ENCODE measurements at places on chromosomes 16 and 17. TPM values are rescaled to one million over a fixed set of nuclear protein-coding genes. Genes with fewer than 3 reads are reported as not detected.

Gene C17orf50
- not detected for total RNA-seq

Gene SPEM3
- not detected for total RNA-seq

Gene TBC1D3B
- 8.9 TPM for total RNA-seq

Gene NATD1
- 9.3 TPM for total RNA-seq

Gene TMEM114
- not detected for total RNA-seq

Gene MPP2
- total RNA-seq, result 4.6 TPM

Gene ODAD4
- 2.9 TPM for total RNA-seq

Gene MT1A
- 1.8 TPM for total RNA-seq

Gene OTOP2
- total RNA-seq, result not detected

Gene TP53TG3D
- total RNA-seq, result 1.1 TPM

Gene LRRC46
- total RNA-seq, result 0.89 TPM

- no peak for DNase-seq
These were observed 2.5 kb downstream of the VAMP2 start for GRCh38 chr17:8160224-8160577.

DNA sequence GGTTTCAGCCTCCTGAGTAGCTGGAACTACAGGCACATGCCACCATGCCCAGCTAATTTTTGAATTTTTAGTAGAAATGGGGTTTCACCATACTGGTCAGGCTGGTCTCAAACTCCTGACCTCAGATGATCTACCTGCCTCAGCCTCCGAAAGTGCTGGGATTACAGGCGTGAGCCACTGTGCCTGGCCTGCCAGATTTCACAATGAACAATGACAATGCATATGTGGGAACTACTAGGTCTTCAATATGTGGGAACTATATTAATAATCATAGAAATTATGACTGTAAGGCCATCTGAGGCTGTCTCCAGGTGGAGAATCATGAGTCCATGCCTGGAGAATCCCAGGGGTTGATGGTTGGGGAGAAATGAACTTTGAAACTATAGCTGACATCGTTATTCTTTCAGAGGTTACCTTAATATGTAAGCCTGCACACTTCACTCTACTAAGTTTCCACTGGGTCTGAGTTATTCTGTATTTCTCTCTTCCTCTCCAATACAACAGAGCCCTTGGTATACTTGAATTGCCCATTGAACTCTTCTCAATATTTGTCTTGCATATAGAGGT, 7.2 kb upstream of the DRC7 start:
- DNase-seq, result no peak

- no peak for DNase-seq
These were observed 195.2 kb downstream of the RGS9 start for GRCh38 chr17:65332375-65332774.

DNA sequence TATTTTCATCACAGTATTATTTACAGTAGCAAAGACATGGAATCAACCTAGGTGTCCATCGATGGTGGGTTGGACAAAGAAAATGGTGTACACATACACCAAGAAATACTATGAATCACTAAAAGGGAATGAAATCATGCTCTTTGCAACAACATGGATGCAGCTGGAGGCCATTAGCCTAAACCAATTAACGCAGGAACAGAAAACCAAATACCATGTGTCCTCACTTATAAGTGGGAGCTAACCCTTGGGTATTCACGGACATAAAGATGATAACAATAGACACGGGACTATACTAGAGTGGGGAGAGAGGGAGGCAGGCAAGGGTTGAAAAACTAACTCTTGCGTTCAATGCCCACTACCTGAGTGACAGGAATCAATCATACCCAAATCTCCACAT, 41.0 kb downstream of the MRPS23 start:
- DNase-seq, result no peak

DNA sequence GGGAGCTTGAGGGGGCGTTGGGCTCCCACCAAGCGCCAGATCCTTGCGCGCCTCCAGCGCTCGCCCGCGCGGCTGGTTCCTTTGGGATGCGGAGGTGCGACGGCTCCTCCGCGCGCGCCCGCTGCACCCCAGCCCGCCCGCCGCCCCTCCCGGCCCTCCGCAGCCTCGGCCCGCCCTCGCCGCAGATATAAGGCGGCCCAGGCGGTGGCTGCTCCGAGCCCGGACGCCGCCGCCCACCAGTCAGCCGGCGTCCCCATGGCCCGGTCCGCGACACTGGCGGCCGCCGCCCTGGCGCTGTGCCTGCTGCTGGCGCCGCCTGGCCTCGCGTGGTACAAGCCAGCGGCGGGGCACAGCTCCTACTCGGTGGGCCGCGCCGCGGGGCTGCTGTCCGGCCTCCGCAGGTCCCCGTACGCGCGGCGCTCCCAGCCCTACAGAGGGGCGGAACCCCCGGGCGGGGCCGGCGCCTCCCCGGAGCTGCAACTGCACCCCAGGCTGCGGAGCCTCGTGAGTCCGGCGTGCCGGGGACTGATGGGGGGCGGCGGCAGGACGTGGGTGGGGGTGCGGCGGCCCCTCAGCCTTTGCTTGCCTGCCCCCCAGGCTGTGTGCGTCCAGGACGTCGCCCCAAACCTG, at the start of gene NPB:
Gene NPB, plus strand, starts transcription at position 216 of the 630 bp plus-strand sequence. Its CDS starts 40 bp downstream, at position 256.
- no peak for DNase-seq

DNA sequence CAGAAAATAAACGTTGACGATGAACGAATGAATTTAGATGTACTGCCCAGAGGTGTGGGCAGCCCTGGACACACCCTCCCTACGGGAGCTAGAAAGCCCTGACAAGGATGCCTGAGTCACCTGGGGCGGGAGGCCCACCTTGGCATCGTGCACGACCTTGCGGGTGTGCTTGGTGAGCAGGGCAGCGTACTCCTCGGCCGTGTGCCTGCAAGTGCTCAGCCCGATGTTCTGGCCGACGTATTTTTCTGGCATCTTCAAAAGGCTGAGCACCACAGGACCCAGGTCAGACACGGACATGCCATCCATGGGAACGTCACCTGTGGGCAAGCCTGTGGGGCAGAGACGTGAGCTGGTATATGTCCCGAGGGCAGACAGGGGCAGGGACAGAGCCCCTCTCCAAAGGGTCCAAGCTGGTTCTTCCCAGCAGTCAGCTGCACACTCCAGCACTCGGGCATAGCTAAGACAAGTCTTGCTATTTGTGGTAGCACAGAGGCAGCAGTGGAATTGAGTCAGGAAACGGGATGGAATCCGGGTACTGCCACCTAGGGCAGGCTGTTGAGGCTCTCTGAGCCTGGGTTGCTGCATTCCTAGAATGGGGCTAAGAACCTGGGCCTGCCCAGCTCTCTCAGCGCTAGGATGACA, 10.8 kb downstream of the NMRAL1 start:
- no peak for DNase-seq

GRCh38 chr16:65121870-65122723, at the start of gene CDH11:
CDH11 (minus strand) TSS chr16:65122063; CDS start chr16:65004869, 117,194 bp downstream.
- peak; percentile 84 for DNase-seq

GRCh38 chr16:80369138-80369958, 171.4 kb upstream of the DYNLRB2 start:
- no peak for DNase-seq

- no peak for DNase-seq
These were observed 4.8 kb downstream of the BAIAP3 start for GRCh38 chr16:1338119-1338730.

DNA sequence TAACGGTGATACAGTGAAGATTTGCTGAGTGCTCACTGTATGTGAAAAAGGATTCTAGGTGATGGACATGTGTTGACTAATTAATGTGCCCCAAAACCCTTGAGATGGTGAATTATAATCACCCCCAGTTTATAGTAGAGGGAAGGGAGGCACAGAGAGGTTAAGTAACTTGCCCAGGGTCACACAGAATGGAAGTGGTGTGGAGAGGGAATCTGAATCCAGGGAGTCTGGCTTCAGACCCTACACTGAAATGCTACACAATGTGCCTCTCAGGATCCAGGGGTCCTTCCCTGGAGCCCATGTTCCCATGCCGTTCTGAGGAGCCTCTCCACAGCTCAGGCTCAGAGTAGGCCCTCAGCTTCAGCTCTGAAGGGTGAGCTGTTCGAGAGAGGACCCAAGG, 11.6 kb downstream of the TRPV2 start:
- no peak for DNase-seq

- DNase-seq, result no peak
These were observed 13.6 kb upstream of the DNASE1 start for GRCh38 chr16:3640632-3641501.

GRCh38 chr17:79843816-79844800, 4.9 kb upstream of the CBX4 start:
- DNase-seq, result peak; percentile 82

DNA sequence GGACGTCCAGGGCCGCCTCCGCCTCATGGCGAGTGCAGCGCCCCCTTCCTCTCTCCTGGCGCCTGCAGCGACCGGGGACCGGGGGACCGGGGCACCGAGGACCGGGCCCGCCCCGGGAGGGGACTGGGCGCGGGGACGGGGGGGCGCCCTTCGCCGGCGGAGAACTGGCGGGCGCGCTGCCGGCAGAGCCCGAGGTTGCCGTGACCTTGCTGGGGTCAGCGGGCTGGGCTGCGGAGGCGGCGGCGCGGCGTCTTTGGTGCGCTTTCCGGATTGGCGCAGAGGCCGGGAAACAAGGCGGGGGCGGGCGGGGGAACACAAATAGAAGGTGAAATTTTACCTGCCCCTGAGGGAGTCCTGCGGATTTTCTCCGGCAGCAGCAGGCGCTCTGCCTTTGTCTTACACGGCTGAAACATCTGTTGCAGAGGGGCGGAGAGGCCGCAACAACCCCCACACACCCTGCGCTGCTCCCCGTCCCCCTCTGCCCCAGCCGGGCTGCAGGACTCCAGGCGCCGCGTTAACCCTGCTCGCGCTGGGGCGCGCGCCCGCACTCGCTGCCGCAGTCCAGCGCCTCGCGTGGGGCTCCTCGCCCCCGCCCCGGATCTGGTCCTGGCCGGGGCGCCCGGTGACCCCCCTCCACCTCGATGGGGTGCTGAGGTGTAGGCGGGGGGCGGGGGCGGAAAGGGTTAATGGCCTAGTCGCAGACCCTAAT, 53.5 kb downstream of the SREBF1 start:
- DNase-seq, result no peak

DNA sequence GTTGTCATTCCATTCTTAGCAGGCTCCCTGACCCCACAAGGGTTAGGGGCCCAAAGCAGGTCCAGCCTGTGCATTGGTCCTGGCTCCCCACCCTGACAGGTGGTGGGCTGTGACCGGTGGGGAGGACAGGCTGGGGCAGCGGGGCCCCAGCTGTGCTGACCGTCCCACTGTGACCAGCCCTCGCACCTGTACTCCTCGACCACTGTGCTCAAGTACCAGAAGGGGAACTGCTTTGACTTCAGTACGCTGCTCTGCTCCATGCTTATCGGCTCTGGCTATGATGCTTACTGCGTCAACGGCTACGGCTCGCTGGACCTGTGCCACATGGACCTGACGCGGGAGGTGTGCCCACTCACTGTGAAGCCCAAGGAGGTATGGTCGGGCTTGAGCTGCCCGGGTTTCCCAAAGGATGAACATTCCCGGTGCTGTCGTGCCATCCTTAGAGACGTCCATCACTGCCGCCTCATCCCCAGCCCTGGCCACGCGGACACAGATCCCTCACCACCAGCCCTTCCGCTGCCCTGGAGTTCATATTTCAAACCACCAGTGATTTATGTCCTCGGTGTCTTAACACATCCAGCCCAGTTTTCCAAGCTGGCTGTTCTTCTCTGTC, 7.3 kb downstream of the DRC7 start:
- DNase-seq, result no peak

GRCh38 chr16:24761526-24761925, 32.1 kb downstream of the TNRC6A start:
- DNase-seq, result no peak

DNA sequence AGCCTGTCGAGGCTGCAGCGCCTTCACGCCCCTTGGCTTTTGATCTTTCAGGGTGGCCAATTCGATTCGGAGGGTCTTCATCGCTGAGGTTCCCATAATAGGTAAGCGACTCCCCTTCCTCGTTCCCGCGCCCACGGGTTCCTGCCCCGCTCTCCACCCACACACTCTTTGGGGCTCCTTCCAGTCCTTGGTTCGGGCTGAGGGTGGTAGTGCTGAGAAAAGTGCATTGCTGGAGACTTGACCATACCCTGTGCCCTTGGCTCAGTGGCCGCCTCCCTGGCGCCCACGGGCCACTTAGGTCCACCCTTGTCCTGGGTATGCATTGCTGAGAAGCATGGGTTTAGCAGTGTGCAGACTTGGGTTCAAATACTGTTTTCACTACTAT, 491 bp downstream of the POLR2C start:
- DNase-seq, result no peak

Measured in sciatic nerve (tissue), 2 donors.